Sigmoid colon (tissue), 7 donors: ENCODE measurements at places on chromosomes 7 and 10.

GRCh38 chr10:11962176-11962575 is 80.4 kb downstream of the UPF2 start:
- no peak for DNase-seq

GRCh38 chr7:137006293-137006692 is 137.8 kb downstream of the CHRM2 start:
- no peak for DNase-seq

- no peak for DNase-seq
Observed at GRCh38 chr10:44164251-44164956, 220.5 kb downstream of the CXCL12 start.

DNA sequence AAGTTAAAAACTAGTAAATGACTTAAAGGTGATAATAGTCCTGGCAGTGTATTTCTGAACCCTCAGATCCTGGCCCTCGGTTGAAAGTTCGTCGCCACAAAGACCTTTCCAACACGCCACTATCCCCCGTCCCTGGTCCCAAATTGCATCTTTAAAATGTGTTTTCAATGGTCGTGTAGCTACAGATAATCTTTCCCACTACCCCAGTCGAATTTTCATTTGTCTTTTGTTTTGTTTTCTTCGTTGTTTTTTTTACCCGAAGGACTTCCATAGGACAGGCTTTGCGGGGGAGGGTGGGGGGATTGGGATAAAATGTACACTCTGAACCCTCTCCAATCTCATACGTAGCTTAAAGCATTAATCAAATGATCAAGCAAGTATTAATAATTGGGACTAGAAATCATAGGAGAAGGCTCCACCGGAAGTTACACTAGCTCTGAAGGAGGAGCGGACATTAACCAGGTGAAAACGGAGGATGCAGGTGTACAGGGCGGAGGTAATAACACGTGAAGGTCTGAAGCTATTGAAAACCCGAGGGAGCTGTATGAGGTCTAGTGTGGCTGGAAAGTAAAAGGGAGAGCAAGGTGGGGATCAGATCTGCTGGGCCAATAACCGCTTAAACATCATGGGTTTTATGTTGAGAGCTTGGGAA is 32.8 kb upstream of the PHF14 start:
- no peak for DNase-seq

- DNase-seq = no peak
Observed at GRCh38 chr10:70830164-70830563, 14.4 kb downstream of the SGPL1 start.

GRCh38 chr7:150982351-150982750 is 4.2 kb upstream of the KCNH2 start:
- DNase-seq = no peak

DNA sequence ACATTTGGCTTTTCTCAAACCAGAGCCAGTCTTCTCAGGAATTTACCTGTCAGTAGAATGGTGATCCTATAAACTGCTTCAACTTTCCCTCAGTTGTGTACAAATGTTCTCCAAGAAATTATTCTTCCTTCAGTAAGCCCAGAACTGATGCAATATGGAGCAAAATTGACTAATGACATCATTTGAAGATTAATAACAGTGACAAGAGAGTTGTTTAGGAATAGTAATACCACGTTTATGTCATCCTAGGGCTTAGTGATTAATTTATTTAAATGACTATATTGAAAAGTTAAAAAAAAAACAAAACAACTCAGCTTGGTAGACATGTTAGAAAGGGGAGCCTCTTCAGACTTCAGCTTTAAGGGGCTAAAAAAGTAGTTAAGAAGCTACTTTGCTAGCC is 933.2 kb downstream of the GATA3 start:
- DNase-seq = no peak

DNA sequence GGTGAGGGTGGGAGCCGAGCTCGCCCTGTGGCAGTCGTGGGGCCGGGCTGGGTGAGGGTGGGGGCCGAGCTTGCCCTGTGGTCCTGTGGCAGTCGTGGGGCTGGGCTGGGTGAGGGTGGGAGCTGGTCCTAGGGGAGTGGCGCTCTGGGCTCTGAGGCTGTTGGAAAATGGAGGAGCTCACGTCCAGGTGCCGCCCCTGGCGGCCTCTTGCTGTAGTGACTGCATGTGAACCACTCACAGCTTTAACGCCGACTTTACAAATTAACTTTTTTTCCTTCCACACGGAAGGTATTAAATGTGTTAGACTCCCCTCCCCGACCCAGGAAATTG is 312.6 kb downstream of the WDR37 start:
- no peak for DNase-seq

DNA sequence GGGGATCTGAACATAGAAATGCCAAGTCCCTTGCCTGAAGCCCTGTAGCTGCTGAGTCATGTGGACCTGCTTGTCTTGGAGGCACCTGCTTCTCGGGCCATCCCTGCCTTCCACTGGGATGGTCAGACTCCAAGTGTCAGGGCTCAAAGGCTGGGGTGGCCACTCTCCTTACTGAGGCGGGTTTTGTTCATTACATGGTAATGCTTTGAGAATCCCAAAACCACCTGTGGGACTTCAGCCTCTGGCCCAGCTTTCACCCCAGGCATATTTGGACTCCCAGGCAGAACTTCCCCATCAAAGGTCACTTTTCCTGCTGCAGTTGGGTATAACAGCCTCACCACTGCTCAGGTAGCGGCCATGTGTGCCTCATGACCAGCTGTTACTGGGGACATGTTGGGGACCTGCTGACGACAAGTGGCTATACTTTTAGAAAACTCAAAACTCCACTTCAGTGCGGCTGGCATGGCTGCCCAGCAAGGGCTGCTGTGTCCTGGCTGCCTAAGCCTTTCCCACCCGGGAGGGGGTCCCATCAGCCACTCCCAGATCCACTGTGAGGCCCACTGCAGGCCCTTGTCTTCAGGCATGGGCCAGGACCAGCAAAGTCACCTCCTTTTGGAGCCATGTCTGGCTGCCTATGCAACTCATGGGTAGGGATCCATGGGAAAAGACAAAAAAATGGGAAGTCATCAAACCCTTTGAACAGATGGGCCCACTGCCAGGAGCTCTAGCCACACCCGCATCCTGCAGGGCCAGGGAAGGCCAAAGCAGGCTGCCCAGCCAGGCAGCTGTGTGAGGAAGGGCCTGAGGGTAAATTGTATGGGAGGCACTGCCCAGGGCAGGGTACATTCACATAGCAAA is 96.7 kb downstream of the ARHGAP22 start:
- DNase-seq = peak; percentile 71

DNA sequence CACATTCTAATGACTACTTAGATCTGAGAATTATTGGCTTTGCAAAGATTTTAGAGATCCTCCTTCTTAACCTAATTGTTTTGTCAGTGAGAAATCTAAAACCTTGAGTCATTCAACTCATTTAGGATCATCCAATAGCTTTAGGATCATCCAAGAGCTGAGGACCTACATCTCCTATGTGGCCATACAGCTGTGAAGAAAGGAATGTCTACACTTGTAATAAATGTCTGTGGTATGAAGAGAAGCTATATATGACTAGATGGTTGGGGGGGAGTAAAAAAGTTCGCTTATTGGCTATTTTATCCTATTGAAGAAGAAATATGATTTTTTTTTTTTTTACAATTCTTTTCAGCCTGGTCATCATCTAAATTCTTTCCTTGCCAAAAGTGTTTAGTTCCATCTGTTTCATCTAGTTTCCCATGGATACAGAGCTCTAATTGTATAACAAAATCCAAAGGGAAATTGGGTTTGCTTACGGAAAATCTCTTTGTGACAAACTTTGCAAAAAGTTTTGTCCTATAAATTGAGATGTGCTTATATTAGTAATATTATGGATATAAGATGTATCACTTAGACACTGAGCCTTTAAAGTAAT is 196.7 kb downstream of the PRKG1 start:
- DNase-seq = no peak

DNA sequence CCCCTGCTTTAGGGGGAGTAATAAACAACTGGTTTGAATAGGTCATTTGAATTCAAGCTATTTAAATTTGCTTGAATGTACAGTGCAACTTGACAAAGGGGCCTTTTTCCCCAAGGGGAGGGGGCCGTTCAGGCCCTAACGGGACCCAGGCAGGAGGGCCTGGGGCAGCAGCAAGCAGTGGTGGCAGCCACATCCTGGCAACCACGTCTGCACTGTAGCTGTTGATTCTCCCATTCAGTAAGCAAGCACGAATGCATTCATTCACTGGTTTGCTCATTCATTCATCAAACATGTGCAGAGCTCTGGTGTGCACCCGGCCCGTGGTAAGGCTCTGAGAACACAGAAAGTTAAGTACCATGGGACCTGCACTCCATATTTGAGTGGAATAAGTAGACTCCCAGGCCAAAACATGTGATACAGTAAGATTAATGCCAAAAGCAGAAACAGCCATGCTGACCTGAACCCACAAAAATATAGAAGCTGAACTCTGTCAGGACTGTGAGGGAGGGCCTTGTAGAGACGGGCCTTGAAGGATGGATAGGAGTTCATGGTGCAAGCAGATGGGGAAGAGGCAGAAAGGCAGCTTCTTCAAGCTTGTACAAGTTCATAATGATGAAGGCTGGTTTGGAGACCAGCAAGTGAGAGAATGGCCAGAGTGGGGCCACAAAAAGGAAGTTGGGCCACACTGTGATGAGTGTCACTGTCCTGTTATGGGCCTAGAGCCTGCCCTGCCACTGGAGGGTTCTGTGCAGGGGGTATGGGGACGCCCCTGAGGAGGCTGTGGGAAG is 29.3 kb upstream of the C10orf53 start:
- DNase-seq = no peak

- no peak for DNase-seq
Observed at GRCh38 chr10:88640186-88640585, 24.1 kb upstream of the LIPF start.

DNA sequence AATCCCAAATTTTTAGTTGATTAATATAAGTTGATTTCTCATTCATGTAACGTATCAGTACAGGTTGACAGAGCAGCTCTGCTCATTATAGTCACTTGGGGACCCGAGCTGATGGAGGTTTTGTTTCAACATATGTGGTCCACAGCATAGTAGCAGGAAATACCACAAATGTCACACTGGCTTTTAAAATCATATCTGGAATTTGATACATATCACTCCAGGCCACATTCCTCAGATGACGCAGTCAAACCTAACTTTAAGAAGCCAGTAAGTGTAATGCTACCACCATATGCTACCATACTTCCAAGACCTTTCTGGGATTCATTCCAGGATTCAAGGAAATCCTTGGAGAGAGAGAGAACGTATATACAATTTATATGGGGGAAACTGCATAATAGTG is 156.3 kb downstream of the PHF14 start:
- DNase-seq = no peak

DNA sequence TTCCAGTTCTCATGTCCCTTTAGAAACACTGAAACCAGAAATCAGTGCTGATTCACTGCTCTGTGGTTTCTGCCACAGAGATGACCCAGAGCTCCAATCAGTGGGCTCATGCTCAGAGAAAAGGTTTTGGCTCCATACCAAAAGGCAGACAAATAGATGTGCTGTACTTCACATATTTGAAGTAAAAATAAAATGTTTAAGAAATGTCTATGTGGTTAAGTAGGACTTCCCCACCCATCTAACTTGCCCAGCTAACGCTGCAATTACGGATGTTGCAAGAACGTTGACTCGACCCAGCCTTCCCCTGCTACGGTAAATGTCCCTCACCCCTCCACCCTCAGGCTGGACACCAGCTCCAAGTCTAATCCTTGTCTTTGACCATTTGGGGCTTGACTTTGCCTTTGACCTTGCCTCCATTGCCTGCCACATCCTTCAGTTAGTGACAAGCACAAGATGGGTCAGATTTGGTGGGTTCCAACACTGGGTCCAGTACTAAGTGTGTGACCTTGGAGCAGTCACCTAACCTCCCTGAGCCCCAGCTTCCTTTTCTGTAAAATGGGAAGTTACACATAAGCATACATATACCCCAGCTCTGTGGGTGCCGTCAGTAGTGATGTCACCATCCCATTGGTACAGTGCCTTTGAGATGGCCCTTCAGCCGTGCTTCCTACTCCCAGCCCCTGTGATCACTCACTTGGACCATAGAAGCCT is 95.8 kb downstream of the CHST15 start:
- peak; percentile 75 for DNase-seq

DNA sequence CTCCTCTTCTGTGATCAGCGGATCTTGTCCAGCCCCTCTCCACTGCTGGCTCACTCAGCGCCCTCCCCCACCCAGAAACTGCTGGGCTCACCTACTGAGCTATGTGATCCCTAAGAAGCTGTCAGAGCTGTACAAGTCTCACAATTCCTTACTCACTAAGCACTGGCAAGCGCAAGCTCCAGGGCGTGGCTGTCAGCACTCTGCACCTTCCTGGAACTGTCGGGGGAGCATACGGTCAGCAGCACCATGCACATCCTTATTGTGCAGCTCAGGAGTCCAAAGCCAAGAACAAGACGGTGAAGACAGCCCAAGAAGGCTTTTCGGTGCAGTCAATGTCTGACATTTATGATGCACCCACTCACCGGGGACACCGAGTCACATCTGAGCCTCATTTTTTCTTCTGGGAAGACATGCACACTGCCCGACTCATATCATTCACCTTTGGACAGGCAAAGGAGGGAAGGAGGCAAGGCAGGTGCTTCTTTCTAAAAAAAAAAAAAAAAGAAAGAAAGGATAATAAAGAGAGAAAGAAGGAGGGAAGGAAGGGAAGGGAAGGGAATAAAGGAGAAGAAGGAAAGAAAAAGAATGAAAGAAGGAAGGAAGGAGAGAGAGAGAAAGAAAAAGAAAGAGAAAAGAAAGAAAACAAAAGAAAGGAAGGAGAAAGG is 56.3 kb downstream of the ASB13 start:
- no peak for DNase-seq

DNA sequence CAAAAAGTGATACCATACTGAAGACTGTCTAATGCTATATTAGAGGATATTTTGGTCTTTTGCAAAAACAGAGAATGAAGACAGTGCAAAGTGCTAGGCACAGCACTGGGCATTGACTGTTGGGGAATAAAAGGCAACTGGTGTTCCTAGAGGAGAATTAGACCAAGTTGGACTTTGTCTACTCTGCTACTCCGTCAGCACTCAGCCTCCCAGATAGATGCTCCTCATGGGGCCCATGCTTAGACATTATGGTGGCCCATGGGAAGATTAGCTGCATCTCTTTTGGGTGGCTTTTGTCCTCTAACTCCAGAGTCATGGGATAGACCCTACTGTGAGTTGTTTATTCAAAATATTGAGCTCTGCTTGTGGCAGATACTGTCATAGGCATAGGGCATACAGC is 113.5 kb downstream of the RBM20 start:
- DNase-seq = no peak

DNA sequence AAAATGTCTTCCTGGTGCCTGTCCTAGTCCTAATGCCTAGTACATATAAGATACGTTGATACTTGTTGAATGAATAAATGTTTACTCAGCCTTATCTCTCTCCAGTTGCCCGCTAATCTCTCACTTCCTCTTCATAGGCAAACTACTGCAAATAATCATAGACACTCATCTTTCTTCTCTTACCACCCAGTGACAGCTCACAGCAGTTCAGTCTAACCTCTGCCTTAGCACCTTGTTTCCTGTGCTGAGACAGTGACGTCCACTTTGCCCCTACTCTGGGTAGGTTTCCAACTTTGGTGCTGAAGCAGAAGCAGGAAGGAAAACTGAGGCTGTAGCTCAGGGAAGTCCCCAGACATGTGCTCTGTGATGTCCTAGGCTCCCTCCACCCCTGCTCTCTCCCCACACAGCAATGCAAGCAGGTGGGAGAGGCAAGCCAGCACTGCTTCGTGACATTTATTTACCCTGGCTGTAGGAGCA is 45.5 kb upstream of the RHOBTB1 start:
- no peak for DNase-seq

- no peak for DNase-seq
Observed at GRCh38 chr7:158609313-158609974, 21.8 kb upstream of the PTPRN2 start.
